ENCODE measurements at places on chromosomes 6 and 20.

DNA sequence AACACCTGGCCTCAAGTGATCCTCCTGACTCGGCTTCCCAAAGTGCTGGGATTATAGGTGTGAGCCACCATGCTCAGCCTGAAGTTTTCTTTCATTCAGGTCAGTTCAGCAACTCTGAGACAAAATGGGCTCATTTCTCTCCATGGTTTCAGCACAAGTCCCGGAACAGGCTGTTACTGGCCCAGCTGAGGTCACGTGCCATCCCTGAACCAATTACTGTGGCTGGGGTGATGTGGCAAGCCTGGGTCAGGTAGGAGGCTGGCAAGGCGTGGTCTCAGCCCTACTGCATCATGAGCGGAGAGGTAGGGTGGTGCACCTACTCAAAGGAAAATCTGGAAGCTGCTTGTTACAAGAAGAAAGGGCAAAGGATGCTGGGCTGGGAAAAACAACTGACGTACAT is 326.4 kb downstream of the KIF16B start:
- no peak for DNase-seq

DNA sequence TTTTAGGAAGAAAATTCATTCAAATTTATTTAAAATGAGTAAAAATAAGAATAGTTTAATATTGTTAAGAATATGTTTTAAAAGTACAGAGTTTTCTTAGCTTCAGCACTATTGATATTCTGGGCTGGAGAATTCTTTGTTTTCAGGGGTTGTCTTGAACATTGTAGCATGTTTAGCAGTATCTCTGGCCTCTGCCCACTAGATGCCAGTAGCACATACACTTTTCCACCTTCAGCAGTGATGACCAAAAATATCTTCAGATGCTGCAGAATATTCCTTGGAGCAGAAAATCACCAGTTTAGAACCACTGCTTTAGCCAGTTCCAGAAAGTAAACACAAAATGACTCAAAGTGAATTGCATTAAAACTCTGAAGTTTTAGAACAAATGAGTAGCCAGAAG is 19.4 kb upstream of the SDHAF4 start:
- DNase-seq, result no peak

DNA sequence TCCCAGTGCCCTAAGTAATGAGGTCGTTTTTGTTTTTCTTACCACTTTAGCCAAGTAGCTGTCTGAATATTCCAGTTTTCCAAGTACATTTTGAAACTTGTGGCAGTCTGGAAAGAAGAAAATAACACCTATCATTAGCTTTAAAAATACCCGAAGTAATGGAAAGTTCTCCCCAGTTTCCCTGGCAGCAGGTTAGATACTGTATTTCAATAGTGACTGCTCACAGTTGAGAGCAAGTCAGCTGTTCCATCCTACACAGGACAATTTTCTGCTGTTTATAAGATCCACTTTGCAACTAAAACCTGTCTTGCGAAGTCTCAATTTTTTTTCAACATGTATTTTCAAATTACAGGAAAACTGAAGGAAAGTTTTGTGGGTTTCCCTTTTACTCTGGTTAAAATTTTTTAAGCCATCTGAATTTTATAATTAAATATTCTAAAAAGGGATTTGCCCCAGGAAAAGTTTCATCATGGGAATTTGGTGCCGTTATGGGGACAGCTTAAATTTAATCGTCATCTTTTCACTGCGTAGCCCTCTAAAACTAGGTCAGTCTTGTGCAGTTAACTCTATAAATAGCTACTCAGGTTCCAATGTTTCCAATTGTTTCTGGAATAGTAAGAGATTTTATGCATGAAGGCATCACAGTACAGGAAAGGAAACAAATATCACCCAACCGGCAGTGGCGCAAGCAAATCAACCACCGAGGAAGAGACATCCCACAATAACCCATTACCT is 96.9 kb downstream of the MBOAT1 start:
- no peak for DNase-seq

DNA sequence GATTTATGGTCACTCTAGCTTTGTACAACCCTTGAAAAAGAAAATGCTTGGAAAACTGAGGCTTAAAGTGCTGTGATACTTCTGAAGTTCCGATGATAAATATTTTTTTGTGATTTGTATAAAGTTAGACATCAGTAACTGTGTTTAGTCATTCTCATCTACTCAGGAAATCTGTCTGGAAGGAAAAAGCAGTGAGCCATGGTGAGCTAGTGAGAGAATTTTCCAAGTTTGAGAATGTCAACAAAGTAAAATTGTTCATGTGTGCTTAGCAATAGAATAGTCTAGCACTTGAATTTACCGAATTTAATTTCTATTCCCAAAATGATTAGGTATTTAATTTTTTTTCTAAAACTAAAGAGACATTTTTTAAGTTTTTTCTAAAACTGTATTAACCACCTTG is 41.3 kb upstream of the PLCB4 start:
- DNase-seq, result no peak

DNA sequence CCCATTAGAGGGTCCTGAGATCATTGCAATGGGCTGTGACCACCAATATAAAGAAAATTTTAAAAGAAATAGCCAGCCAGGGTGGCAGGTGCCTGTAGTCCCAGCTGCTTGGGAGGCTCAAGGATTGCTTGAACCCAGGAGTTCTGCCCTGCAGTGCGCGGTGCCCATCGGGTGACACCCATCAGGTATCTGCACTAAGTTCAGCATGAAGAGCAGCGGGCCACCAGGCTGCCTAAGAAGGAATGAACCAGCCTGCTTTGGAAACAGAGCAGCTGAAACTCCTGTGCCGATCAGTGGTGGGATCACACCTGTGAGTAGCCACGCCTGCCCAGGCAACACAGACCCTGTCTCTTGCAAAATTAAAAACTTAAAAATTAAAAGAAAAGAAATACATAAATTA is 102.5 kb upstream of the FOXC1 start:
- no peak for DNase-seq

DNA sequence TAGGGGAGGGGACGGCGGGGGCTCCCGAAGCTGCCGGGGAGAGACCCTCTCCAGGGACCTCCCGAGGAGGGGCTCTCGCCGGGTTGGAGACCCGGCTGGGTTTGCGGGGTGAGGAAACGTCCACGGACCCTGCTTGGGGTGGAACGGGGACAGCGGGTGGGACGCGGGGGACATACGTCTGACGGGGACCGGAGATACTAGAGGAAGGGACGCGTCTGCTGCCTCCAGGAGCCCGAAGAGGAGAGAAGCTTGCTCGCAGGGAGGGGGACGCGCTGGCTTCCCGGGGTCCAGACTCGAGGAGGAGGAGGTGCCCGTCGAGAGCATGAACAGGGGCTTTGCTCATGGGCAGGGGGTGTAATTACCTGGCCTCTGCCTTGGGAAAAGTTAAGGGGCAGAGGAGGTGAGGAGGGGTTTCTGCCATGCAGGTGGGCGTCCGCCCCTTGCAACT is 593 bp downstream of the DNMT3B start:
- no peak for DNase-seq

GRCh38 chr20:38559764-38560163 is 21.2 kb upstream of the ADIG start:
- no peak for DNase-seq

DNA sequence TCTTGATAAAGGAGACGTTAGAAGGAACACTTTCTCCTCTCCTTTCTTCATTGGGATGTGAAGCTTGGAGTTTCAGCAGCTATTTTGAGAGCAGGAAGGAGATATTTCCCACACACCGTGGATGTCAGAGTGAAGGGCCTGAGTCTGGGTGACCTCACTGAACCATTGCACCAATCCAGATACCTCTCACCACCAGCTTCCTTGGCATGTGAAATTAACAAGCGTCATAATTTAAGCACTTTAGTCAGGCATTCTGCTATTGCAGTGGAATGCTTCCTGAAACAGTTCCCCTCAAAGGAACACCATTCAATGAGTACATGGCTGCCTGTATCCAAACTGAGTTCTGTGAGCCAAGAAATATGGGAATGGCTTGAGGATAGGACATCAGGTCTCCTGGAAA is 83.7 kb downstream of the CHMP4B start:
- no peak for DNase-seq

GRCh38 chr6:34484899-34485298 is 19.0 kb downstream of the PACSIN1 start:
- no peak for DNase-seq

DNA sequence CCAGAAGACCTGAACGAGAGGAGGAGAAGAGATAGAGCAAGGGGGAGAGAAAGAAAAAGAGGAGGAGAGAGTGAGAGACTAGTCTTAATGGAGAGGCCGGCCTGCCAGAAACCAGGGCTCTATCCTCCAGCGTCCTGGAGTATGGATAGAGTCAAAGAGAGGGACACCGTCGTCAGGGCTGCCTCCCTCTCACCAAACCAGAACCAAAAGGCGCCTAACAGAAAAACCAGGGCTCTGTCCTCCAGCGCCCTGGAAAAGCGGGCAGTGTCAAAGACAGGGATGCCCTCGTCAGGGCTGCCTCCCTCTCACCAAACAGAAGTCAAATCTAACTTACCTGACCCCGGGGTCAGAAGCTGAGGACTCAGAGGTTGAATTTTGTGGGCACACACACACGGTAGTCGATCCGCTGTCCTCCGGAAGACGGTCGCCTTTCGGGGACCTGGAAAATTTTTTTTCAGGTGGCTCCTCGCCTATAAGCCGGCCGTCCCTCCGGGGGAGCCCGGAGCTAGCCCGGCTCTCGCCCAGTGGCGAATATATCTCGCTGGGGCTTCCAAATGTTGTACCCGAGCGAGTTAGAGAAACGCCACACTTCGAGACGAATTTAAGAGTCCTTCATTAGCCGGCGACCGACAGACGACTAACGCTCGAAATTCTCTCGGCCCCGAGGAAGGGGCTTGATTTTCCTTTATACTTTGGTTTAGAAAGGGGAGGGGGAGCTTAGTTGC is 148.2 kb downstream of the TRIM27 start:
- DNase-seq, result no peak

DNA sequence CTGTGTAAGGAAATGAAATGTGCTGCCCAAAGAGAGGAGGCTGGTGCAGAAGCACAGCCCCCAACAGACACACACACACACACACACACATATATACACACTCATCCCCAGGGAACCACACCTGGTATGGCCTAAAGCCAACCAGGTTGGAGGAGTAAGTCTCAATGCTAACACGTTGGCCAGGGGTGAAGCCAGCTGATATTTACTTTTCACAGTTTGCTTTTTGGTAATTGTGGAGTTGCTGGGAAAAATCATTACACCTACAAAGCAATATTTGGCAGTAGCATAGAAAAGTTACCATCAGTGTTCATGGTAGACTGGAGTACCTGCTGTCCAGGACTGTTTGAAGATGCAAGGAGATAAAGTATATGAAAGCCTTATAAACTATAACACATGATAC is 50.3 kb upstream of the NAA20 start:
- DNase-seq, result no peak

DNA sequence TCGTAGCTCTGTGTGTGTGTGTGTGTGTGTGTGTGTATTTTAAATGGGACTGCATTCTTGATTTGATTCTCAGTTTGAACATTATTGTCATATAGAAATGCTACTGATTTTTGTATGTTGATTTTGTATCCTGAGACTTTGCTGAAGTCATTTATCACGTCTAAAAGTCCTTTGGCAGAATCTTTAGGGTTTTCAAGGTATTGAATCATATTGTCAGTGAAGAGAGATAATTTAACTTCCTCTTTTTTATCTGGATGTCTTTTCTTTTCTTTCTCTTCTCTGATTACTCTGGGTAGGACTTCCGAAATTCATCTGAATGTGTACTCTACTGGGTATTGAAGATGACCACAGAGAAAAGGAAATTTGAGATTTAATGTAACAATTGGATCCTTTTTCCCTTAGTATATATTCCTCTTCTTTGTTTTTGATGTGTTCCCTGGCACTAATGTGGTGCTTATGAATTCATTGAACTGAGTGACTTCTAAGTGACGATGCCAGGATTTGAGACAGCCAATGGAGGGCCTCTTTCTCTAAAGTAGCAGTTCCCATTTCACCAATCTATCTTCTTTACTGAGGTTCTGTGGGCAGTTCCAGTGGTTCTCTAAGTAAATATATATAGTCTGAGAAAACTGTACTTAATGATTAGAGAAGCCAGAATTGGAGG is 47.6 kb downstream of the TNFAIP3 start:
- DNase-seq, result no peak

GRCh38 chr6:107290491-107290890 is 168.9 kb downstream of the PDSS2 start:
- DNase-seq, result no peak

DNA sequence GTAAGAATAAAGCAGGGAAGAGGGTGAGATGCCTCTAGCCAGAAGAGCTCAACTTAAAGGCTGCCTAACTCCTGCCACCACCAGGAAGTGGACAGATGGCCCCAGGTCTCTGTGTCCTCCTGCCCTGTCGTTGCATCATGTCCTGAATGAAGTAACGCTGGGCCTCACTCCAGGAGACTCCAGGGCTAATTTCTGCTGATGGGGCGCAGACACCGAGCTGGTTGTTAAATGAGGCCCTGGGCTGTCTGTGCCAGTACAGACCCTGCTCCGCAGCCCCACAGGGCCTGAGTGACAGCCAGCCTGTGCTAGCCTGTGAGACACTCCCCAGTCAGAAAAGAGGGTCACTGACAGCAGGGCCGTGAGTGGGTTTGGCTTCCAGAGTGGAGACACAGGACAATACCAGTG is 6.5 kb downstream of the IP6K3 start:
- no peak for DNase-seq

DNA sequence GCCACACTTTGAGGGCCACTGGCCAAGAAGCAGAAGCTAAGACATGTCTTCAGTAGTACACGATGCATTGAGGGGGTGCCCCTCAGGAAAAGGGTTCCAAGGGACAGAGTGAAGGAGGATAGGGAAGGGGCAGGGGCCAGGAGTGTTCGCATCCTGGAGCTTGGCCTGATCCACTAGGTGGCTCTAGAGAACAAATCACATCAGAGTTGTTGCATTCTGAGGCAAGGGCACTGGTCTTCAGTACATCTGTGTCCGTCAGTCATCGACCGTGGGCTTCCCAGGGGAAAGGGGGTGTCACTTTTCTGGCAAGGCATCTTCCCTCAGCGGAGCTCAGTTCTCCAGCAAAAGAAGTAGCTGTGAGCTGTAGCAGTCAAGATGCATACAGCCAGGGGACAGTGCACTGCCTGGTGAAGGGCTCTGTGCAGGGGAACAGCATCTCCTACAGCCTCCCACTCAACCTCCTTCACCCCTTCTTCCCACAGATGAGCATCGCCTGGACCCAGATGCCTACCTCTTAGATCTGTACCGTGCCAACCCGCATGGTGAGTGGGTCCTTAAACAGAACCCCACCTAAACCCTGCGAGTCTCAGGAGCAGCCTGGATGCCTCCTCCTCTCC is 47.8 kb downstream of the ARHGAP40 start:
- DNase-seq, result no peak

DNA sequence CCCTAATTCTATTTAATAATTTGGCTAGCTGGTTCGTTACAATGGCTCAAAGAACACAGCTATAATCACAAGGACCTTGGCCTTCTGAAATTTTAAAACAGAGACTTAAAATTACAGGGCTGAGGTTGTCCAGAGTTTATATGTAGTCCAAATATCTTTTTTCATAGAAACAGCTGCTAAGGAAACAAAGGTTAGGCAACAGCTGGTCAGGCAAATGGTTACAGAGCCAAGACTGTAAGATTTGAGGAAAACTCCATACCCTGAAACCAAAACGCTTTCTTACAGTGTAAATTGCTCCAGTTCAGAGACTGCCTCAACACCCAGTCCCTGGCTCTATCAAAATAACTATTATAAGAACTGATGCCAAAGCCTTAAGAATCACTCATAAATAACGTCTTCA is 9.7 kb upstream of the ARHGAP18 start:
- DNase-seq, result no peak

GRCh38 chr20:17859616-17860232 is 108.9 kb downstream of the SNX5 start:
- DNase-seq, result no peak
